Activated CD8-positive, alpha-beta memory T cell treated with anti-CD3 and anti-CD28 coated beads for 4 hours (primary cell): ENCODE measurements at places on chromosomes 3 and 15.

DNA sequence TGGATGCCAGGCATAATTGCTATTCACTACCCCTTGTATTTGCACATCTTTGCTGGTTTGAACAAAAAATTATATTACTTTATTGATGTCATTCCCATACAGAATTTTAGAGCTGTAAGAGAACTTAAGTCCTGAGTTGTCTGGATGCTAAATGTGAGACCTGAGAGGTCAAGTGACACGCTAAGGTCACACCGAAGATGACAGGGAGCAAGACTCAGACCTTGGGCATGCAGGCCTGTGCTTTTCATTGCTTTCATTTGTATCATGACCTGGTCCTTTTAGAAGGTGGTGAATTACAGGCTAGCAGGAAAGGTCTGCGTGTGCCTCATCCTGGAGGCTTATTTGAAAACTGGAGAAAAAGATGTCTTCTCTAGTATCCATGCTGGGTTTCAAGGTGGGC lies 312.0 kb upstream of the RASGRP1 start:
- DNase-seq, result no peak

- no peak for DNase-seq
Observed at GRCh38 chr15:72197041-72197459, 537 bp downstream of the GRAMD2A start.

DNA sequence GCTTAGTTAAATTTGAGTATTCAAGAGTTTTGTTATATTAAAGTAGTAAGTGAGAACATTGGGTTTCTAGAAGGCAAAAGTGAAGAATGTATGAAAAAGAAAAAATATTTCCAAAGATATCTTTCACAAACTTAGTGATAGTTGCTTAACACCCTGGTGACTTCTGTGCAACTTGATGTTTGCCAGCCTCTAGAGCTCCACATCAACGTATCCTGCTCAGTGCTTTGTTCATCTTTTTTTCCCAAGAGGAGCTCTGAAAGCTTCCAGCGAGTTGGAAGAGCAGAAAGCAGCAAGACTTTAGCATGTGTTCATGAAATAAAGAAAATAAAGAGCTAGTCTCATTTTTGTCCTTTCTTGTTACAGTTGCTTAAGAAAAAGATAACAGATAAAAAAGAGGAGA lies 225.5 kb downstream of the GRM7 start:
- DNase-seq, result no peak

DNA sequence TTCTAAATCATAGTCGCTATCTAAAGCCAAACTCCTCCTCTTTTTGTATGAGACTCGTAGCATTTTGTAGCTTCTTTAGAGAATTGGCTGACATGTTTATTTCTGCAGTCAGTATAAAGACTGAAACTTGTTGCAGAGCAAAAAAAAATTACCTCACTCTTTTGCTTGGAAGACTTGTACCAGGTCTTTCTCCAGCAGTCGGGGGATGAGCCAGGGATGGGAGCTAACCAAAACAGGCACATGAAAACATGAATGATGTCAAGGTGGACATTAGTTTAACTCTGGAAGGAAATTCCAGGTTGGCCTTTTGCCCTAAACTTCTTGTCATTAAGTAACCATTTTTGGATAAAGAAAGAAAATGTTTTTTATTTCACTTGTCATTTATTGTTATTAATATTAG lies 47.0 kb upstream of the SCAANT1 start:
- DNase-seq, result no peak

GRCh38 chr15:45732662-45733061 lies 97.8 kb downstream of the SQOR start:
- no peak for DNase-seq
